Heart left ventricle (tissue), 16 donors: ENCODE measurements at places on chromosomes 7 and 10. TPM values are rescaled to one million over a fixed set of nuclear protein-coding genes. Genes with fewer than 3 reads are reported as not detected.

GRCh38 chr7:68133045-68133444 lies 1136.4 kb downstream of the TYW1 start:
- H3K27me3 ChIP-seq, result peaks cover 17% of the 10 kb centered on the region
- DNase-seq, result no peak
- H3K27ac ChIP-seq, result no peak overlapping the region
- no peaks in the 10 kb centered on the region for H3K4me1 ChIP-seq
- no peaks in the 10 kb centered on the region for H3K36me3 ChIP-seq

DNA sequence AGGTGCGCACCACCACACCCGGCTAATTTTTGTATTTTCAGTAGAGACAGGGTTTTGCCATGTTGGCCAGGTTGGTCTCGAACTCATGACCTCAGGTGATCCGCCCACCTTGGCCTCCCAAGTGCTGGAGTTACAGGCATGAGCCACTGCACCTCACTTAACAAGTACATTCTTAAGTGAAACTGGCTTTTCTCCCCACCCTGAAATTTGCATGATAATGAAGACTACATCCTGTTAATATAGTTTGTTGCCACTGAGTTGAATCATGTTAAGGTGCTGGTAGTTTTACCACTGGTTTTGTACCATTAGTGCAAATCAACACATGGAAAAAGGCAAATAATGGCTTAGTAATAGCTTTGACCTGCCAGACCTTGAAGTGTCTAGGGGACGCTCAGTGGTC lies 62.2 kb downstream of the MPLKIP start:
- H3K4me1 ChIP-seq, result no peaks in the 10 kb centered on the region
- no peak overlapping the region for H3K27ac ChIP-seq
- H3K27me3 ChIP-seq, result no peaks in the 10 kb centered on the region

GRCh38 chr7:40316176-40316575 lies 181.4 kb downstream of the SUGCT start:
- no peak overlapping the region for H3K27ac ChIP-seq
- no peaks in the 10 kb centered on the region for H3K36me3 ChIP-seq
- no peak for DNase-seq
- H3K27me3 ChIP-seq, result no peaks in the 10 kb centered on the region

GRCh38 chr10:57818522-57818921 lies 449.2 kb downstream of the IPMK start:
- H3K27me3 ChIP-seq, result no peaks in the 10 kb centered on the region
- H3K4me1 ChIP-seq, result no peaks in the 10 kb centered on the region
- H3K36me3 ChIP-seq, result no peaks in the 10 kb centered on the region
- no peak for DNase-seq
- no peak overlapping the region for H3K4me3 ChIP-seq

- H3K36me3 ChIP-seq, result no peaks in the 10 kb centered on the region
- peaks cover 28% of the 10 kb centered on the region for H3K4me1 ChIP-seq
- DNase-seq, result no peak
- H3K4me3 ChIP-seq, result no peak overlapping the region
- H3K27me3 ChIP-seq, result peaks cover 23% of the 10 kb centered on the region
Measured at GRCh38 chr10:102233997-102234396, 7.3 kb downstream of the PITX3 start.

DNA sequence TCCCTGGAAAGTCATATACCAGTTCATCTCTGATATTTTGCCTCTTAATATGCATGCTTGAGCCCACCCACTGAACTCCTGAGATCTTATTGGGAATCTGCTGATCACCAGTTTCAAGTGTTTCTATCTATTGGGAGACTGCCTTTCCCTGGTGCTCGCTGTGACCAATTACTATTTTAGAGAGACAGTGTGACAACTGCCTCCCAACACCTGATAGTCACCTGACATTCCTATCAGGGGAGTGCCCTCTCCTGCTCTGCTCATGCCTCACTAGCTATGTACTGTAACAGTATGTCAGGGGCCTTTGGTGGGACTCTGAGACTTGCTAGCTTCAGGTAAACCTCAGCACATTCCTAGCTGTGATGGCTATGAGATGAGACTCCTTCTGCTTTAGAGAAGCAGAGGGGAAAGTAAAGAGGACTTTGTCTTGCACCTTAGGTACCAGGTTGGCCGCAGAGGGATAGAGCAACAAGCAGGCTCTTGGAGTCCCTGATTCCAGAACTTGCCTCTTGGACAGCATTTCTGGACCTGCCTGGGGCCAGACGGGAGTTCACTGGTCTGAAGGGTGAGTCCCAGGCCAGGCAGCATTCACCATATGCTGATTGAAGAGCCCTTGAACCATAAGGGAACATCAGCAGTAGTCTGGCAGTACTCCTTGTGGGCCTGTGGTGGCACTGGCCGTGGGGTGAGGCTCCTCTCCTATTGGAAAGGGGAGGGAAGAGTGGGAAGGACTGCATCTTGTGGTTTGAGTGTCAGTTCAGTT lies 34.4 kb upstream of the ARHGAP12 start:
- no peak overlapping the region for H3K4me3 ChIP-seq
- no peaks in the 10 kb centered on the region for H3K27me3 ChIP-seq
- DNase-seq, result no peak
- H3K4me1 ChIP-seq, result no peaks in the 10 kb centered on the region
- no peaks in the 10 kb centered on the region for H3K36me3 ChIP-seq
- H3K27ac ChIP-seq, result no peak overlapping the region

DNA sequence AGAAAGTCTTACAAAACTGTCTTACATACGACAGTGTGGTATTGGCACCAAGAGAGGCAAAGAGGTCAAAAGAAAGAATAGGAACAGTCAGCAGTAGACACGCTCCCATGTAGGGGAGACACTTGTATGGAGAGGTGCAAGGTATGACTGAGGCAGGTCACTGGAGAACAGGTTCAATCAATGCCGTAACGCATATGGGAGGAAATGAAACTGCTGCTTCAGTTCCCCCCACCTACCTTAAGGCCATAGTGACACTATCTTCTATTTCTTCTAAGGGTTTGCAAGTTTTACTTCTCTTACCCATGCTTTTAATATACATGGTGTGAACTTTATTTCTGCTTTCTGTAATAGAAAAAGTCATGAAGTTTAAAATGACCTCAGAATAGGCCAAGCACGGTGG lies 5.5 kb upstream of the PITRM1 start:
- no peaks in the 10 kb centered on the region for H3K36me3 ChIP-seq
- H3K27ac ChIP-seq, result no peak overlapping the region
- DNase-seq, result no peak
- H3K27me3 ChIP-seq, result no peaks in the 10 kb centered on the region

- H3K4me3 ChIP-seq, result no peak overlapping the region
- no peaks in the 10 kb centered on the region for H3K4me1 ChIP-seq
- H3K36me3 ChIP-seq, result no peaks in the 10 kb centered on the region
- H3K27me3 ChIP-seq, result no peaks in the 10 kb centered on the region
Measured at GRCh38 chr7:70208236-70209063, 610.2 kb downstream of the AUTS2 start.

GRCh38 chr7:158324397-158325360 lies 262.9 kb downstream of the PTPRN2 start:
- no peak overlapping the region for H3K27ac ChIP-seq
- peaks cover 7% of the 10 kb centered on the region for H3K27me3 ChIP-seq
- H3K4me3 ChIP-seq, result no peak overlapping the region
- DNase-seq, result no peak

DNA sequence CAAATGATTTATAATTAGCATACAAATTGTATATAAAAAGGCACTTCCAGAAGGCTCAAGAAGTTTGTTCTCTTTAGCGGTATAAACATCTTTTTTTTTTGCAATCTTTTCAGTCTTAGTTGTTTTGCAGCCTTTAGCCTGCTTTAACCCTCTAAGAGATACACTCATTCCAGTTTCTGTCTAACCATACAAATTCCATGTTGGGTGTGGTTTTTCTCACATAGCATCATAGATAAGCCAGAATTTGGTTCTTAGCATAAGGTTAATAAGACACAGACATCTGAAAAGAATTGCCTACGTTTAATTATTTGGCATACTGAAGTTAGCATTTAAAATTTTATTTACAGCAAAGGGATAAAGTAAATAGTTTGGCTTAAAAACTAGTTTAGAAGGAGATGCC lies 92.5 kb upstream of the NPVF start:
- H3K4me1 ChIP-seq, result no peaks in the 10 kb centered on the region
- no peak overlapping the region for H3K4me3 ChIP-seq
- no peak for DNase-seq
- H3K27me3 ChIP-seq, result no peaks in the 10 kb centered on the region

- H3K36me3 ChIP-seq, result no peaks in the 10 kb centered on the region
- H3K4me3 ChIP-seq, result no peak overlapping the region
- H3K27ac ChIP-seq, result no peak overlapping the region
Measured at GRCh38 chr10:116802876-116803275, 46.4 kb upstream of the ENO4 start.

- H3K27ac ChIP-seq, result no peak overlapping the region
- H3K4me1 ChIP-seq, result peaks cover 11% of the 10 kb centered on the region
- no peak overlapping the region for H3K4me3 ChIP-seq
- DNase-seq, result no peak
Measured at GRCh38 chr10:127932521-127933270, 25.8 kb downstream of the PTPRE start.

- no peaks in the 10 kb centered on the region for H3K27me3 ChIP-seq
- no peak for DNase-seq
- no peak overlapping the region for H3K4me3 ChIP-seq
- no peaks in the 10 kb centered on the region for H3K4me1 ChIP-seq
- H3K27ac ChIP-seq, result no peak overlapping the region
Measured at GRCh38 chr7:117937753-117938483, 64.7 kb upstream of the CTTNBP2 start.

DNA sequence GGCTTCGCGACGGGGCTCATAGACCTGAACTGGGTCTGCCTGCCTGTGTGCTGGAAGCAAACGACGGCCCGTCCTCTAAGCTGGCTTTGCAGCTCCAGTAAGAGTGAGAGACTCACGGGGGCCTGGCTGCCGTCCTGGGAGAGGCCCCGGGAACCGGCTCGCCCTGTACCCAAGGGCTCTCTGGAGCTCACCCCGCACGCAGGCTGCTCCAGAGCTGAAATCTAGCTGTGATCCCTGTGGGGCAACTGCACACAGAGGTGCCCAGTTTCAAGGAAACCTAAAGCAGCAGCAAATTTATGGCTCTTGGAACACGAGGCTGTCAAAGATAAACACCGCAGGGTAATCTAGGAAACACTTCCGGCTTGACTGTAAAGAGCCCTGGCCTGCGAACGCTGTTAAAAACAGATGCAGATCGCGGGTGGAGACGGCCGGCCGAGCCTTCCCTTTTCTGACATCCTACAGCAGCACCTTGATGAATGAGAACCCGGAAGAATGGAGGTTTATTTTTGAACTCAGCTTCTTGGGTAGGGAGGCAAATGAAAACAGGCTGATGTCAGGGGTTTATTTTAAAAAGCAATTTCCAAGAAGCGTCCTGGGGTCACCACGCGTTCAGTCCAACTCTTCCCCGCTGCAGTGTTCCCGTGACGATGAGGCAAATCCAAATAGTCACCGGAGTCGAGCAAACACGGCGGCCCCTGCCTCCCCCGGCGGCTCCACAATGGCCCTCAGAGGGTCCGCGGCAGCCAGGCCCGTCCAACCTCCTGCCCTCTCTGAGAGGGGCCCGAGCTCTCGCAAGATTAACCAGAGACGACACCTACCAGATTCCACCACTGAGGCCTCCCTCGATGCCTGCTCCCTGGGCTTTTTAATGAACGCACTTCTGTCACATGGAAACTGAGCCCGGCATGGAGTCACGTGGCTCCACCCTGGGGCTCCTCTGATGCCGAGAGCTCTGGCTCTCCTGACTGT lies 29.6 kb downstream of the AMZ1 start:
- no peaks in the 10 kb centered on the region for H3K27me3 ChIP-seq
- H3K4me1 ChIP-seq, result peaks cover 20% of the 10 kb centered on the region
- DNase-seq, result no peak

GRCh38 chr10:125093199-125093973 lies 67.0 kb downstream of the CTBP2 start:
- peak; percentile 61 for DNase-seq
- H3K4me3 ChIP-seq, result no peak overlapping the region
- peaks cover 25% of the 10 kb centered on the region for H3K4me1 ChIP-seq
- no peaks in the 10 kb centered on the region for H3K36me3 ChIP-seq
- no peaks in the 10 kb centered on the region for H3K27me3 ChIP-seq

GRCh38 chr7:44177570-44178131 lies 11.6 kb downstream of the GCK start:
- no peaks in the 10 kb centered on the region for H3K36me3 ChIP-seq
- no peak for DNase-seq
- no peaks in the 10 kb centered on the region for H3K27me3 ChIP-seq

DNA sequence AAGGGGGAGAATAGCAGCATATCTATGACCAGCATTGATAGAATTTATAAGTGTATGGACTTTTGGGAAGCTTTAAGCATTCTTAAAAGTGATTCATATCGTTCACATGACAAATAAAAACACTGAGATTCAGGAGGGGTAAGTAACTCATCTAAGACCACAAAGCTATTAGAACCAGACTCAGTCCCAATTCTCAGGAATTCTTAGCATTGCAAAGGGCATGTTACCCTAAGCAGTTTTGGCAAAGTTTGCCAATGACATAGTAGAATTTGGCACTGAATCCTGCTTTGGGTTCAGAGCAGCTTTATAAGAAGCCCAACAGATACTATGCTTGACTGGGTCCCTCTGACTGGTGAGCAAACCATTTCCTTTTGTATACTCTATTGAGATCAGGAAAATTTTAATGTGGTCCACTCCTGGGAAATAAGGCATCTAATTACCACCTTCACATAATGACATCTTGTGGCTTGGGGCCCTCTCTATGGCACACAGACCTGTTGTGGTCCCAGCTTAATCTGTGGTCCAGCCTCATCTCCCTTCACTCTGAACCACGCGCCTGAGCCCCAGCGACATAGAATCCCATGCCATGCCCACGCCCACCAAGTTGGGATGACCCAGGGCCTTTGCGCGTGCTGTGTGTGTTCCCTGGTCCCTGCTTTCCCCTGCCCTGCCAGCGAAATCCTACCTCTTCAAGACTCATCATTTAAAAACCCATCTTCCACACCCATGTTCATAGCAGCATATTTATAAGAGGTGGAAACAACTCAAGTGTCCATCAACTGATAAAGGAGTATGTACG lies 37.5 kb upstream of the DOCK1 start:
- no peaks in the 10 kb centered on the region for H3K4me1 ChIP-seq
- no peak for DNase-seq
- no peak overlapping the region for H3K27ac ChIP-seq
- H3K36me3 ChIP-seq, result no peaks in the 10 kb centered on the region

SP8 gene
- not detected for total RNA-seq

TRIM74 gene
- total RNA-seq, result 0.40 TPM
